ENCODE measurements at places on chromosomes 7 and 10.
A peak's percentile ranks its signal among the peaks of the same experiment; 100 is the strongest.

GRCh38 chr7:3438352-3438751 lies 137.3 kb downstream of the SDK1 start:
- DNase-seq, result no peak

- DNase-seq, result no peak
Observed at GRCh38 chr7:134029743-134030142, 97.4 kb upstream of the LRGUK start.

GRCh38 chr10:43350686-43351085 lies 20.8 kb upstream of the FXYD4 start:
- DNase-seq, result no peak

DNA sequence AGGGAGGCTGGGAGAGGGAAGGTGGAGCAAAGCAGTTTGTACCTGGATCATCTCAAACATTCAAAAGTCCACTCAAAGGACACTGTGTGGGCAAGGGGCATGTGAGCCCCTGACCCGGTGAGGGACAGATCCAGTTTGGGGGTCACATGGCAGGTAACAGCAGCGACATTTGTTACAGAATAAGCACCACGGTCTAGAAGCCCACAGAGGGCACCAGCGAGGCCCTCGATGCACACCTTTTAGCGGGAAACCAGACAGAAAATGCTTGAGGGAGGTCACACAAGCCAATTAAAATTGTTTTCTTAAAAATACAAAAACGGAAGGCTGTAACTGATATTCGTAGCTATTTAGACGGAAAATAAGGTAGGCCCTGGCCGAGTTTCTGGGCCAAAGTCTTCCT lies 144.4 kb downstream of the ZMYND11 start:
- DNase-seq, result no peak

- no peak for DNase-seq
Observed at GRCh38 chr10:21334891-21335696, 190.4 kb downstream of the SKIDA1 start.

- peak; percentile 44 for DNase-seq
Observed at GRCh38 chr10:106355450-106355849, 809.1 kb downstream of the SORCS1 start.

DNA sequence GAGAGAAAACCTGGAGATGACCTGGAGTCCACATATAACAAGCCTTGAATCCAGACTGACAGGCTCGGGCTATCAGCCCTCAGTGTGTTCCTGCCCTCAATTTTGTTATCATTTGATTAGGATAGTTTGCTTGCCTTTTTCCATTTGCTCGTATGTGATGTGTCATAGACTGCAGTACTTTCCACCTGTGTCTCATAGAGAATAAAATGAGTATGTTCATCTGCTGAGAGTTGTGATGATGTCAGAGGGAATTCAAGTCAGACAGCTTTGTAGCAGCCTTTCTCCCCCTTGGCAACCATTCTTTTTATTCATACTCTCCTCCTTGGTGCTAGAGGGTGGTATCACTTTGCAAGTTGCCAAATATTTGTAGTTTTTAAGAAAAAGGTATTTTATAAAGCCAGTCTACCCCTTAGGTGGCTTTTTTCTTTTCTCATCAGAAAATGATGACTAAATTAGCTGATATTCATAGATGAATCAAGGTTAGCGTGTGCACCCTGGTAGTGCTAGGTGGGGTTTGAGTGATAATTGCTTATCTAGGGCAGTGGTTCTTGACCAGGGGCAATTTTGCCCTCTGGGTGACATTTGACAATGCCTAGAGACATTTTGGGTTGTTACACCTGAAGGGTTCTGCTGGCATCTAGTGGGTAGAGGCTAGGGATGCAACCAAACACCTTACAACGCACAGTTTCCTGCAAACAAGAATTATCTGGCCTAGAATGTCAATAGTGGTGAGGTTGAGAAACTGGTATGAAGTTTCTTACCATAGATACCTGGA lies 5.4 kb downstream of the SGPL1 start:
- no peak for DNase-seq

DNA sequence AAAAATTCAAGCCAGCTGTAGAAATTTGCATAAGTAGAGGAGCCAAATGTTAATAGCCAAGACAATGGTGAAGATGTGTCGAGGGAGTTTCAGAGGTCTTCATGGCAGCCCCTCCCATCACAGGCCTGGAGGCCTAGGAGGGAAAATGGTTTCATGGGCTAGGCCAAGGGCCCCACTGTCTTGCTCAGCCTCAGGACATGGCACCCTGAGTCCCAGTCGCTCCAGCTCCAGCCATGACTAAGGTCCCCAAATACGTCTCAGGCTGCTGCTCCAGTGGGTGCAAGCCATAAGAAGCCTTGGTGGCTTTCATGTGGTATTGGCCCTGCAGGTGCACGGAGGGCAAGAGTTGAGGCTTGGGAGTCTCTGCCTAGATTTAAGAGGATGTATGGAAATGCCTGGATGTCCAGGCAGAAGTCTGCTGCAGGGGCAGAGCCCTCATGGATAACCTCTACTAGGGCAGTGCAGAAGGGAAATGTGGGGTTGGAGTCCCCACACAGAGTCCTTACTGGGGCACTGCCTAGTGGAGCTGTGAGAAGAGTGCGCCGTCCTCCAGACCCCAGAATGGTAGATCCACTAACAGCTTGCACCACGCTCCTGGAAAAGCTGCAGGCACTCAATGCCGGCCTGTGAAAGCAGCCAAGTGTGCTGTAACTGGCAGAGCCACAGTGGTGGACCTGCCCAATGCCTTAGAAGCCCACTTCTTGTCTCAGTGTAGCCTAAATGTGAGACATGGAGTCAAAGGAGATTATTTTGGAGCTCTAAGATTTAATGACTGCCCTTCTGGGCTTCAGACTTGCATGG lies 19.2 kb downstream of the TBATA start:
- no peak for DNase-seq

DNA sequence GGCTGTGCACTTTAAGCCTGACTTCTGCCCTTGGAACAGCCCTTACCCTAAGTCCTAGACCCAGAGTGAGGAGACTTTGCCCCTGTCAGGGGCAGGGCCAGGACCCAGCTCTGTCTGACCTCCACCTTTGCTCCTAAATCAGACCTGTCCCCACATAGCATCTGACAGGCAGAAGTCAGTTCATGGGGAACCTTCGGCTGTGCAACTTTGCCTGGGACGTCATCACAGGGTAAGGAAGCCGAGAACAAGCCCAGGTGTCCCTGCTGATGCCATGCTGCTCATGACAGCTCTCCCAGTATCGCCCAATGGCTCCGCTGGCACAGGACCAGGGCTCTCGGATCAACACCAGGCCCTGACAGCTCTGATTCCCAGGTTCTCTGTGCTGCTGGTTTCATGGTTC lies 55.4 kb downstream of the TNS3 start:
- DNase-seq, result no peak

DNA sequence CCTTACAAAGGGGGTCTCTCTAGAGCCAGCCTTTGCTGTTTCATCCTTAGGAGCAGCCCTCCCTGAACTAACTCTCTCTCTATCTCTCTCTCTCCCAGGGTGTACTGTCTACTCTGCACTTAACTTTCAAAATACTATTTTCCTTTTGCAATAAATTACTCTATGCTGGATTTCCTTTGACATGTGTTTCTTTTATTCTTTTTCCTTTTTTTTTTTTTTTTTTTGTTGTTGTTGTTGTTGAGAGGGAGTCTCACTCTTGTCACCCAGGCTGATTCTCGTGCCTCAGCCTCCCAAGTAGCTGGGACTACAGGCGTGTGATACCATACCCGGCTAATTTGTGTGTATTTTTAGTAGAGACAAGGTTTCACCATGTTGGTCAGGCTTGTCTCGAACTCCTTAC lies 1.5 kb upstream of the ZNF3 start:
- no peak for DNase-seq

DNA sequence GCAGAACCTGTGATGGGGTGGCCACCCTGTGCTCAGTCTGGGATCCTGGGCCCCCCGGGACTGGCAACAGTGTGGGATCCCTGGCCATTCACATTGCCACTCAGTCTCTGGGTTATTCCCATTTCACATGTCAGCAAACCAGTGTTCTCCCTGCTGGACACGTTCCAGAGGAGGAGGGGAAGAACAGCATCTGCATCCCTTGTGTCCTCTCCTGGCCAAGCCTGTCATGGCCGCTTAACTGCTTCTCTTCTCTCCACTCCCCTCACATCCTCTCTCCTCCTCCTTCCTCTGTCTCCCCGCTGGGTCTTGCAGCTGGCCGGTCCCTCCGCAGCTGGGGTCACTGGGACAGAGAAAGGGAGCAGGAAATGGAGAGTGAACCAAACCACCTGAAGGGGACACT lies 74.4 kb downstream of the C10orf105 start:
- no peak for DNase-seq

- DNase-seq, result no peak
Observed at GRCh38 chr7:27107391-27108381, 5.2 kb upstream of the HOXA2 start.

DNA sequence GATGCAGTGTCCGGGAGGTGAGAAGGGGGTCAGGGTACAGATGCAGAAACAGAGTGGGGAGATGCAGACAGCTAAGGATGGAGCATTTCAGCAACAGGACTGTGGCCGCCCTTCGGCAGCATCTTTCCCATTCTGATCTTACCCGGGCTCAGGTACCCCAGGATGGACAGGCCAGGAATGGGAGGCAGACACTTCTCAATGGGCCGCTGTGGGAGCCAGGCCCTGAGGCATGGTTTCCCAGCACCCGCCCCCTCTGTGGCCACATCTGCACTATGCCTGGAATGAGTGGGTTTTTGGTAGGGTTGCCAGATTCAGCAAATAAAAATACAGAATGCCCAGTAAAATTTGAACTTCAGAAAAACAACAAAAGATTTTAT lies 105.2 kb upstream of the CTBP2 start:
- no peak for DNase-seq

- DNase-seq, result no peak
Observed at GRCh38 chr10:28743576-28743975, 66.3 kb downstream of the BAMBI start.

DNA sequence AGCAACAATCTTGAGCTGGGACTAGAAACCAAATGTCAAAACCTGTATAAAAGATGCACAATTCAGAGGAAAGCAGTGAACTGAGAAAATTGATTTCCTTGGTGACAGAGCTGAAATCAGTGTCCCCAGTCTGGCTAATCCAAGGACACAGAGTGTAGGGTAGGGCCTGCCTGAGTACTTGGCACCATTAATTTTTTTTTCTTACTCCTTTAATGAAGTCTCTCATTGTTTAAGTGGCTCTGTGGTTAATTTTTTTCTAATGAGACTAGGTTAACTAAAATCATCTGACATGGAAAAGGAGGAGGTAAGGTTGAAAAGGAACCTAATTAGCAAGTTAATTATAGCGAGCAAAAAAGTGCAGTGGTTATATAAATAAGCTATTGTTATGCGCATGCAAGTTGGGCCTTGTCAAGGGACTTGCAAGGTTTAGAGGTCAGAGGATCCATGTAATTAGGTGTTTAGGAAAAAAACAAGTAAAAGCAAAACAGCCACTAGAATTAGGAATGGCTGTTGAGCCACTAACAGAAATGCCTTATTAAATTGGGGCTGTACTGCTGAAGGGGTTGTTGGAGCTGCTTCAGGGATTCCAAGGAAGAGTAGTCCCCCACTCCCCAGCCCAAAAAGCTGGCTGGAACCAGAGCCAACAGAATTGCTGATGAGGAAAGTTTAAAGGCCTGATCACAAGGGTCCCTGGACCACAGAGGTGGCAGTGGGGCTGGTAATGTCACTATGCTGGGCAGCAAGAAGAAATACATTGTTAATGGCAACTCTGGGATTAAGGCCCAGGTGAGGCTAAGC lies 58.9 kb upstream of the STRIP2 start:
- no peak for DNase-seq

GRCh38 chr7:113730309-113730955 lies 188.4 kb downstream of the PPP1R3A start:
- DNase-seq, result no peak

GRCh38 chr10:106694696-106695095 lies 469.8 kb downstream of the SORCS1 start:
- DNase-seq, result no peak

DNA sequence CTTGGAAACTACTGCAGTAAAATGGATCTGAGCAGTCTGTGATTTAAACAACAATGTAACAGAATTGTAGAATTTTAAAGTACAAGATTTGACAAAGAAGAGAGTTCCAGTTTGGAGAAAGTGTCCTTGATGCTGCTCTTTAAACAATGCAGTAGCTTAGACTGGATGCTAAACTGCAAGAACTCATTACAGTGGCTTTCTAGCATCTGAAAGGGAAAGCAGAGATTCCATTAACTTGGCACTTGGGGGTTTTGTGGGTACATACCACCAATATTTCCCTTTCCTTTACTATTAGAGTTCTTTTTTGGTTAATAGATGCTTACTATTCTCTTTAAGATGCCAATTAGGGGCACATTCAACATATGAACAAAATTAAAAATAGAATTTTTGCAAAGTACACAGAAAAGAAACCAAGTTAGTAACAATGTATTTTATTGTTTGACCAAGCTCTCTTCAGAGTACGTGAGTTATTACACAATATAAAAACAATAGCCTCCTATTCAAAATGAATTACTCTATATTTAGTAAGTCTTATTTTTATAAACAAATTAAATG lies 11.9 kb downstream of the PSTK start:
- DNase-seq, result no peak

Data from NAMALWA (cell line).